Stimulated activated CD8-positive, alpha-beta memory T cell treated with anti-CD3 and anti-CD28 coated beads, Interleukin-4, amount 100 ng/mL, for 4 hours (primary cell): ENCODE measurements at places on chromosomes 1 and 21.
A peak's percentile ranks its signal among the peaks of the same experiment; 100 is the strongest.

GRCh38 chr1:30525971-30526651 is 197.3 kb downstream of the MATN1 start:
- DNase-seq, result no peak

- no peak for DNase-seq
Measured at GRCh38 chr1:241343956-241344355, 13.0 kb downstream of the RGS7 start.

- no peak for DNase-seq
Measured at GRCh38 chr1:35725596-35725995, 6.9 kb upstream of the C1orf216 start.

DNA sequence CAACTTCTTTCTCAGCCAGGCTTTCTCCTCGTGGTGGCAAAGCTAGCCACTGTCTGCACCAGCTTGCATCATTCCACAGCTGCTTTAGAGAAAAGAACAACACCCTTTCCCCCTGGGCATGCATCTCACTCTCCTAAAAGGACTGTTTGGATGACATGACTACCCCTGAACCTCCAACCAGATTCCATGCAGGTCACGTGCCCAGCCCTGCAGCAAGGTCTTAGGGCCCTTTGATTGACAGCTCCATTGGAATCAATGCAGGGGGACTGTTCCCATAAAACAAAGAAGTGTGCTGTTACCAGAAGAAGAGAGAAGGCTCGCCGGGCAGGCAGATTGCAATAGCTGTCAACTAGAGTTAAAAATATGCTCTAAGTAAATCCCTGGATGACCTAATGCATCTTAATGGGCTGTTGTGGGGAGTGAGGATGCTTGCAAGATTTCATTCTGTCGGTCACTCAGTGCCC is 24.4 kb downstream of the KCNA2 start:
- DNase-seq, result no peak

- no peak for DNase-seq
Measured at GRCh38 chr1:175499595-175500382, 243.6 kb downstream of the TNR start.

GRCh38 chr1:202063093-202063492 is 52.7 kb downstream of the ELF3 start:
- DNase-seq, result no peak

- DNase-seq, result no peak
Measured at GRCh38 chr1:173444757-173445156, 32.4 kb upstream of the PRDX6 start.

GRCh38 chr1:201061049-201061448 is 37.5 kb upstream of the KIF21B start:
- no peak for DNase-seq

DNA sequence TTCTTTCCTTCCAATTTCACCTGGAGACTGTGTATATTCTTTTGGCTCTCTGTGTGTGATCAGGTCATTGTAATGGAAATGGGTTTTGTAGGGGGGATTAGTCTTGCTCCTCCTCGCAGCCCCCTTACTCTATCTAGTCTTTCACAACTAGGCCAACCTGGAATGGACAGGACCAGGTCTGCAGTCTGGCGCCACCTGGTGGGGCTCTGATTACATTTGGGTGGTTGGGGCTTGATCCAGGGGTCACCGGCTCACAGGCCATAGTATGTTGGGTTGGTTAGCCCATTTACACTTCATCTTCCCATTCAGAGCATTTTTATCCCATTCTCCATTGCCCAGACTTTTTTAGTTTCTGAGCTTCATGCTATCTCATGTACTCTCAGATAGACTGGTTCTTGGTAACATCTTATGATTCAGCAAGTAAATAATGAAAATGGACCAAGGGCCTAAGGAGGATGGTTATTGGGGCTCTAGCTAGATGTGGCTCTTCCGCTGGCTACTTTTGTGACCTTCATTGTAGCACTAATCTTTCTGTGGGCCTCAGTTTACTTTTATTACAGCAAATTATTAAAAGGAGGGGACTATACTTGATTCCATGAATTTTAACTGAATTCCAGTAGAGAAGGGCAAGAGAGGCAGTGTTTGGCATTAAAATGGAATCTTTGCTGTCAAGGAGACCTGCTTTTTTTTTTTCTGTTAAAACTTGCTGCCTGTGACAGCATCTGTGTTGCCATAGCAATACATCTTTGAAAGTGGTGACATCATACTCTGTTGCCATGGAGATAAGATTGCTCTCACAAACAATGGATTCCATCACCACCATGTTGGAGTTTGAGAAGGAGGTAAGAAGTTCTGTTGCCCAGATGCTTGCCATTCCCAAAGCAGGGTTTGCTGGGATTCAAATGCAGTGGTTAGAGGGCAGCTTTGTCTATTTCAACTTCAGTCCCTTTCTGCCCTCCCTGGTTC is 150.1 kb downstream of the PLXNA2 start:
- DNase-seq, result peak; percentile 20

GRCh38 chr1:14689996-14690615 is 91.6 kb downstream of the KAZN start:
- no peak for DNase-seq

DNA sequence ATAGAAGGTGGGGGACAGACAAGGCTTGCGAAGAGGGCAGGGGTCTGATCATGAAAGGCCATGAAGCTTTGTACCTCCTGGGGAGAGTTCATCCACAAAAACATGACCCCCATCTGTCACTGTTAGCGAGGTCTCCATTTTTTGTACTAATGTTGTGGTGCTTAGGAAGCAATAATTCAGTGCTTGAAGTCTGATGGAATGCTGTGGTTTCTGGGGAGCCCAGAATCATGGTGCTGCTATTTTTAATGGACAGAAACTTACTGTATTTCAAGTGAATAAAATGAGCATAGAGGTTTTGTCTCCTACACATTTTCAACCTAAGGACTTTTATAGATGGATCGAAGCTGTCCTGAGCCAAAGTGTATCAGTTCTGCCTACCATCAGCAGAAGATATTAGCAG is 28.2 kb upstream of the RGL1 start:
- DNase-seq, result no peak

DNA sequence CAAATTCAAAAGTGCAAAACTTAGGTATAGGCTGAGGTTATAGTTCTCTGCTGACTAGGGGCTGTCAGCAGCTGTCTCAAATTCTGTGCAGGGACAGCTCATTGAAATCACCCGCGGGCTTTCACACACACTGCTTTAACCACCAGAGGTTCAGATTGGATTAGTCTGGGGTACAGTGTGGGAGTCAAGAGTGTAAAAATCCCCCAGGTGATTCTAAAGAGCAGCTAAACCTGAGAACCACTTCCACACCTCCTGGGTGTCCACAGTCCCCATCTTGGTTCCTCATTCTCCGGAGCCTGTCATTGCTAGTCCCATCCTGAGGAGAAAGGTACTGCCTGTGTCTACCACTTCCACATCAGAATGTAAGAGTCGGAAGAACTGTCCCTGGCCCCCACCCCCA is 9.9 kb upstream of the TDRD10 start:
- no peak for DNase-seq

- no peak for DNase-seq
Measured at GRCh38 chr1:87150143-87150542, 178.5 kb upstream of the LMO4 start.

DNA sequence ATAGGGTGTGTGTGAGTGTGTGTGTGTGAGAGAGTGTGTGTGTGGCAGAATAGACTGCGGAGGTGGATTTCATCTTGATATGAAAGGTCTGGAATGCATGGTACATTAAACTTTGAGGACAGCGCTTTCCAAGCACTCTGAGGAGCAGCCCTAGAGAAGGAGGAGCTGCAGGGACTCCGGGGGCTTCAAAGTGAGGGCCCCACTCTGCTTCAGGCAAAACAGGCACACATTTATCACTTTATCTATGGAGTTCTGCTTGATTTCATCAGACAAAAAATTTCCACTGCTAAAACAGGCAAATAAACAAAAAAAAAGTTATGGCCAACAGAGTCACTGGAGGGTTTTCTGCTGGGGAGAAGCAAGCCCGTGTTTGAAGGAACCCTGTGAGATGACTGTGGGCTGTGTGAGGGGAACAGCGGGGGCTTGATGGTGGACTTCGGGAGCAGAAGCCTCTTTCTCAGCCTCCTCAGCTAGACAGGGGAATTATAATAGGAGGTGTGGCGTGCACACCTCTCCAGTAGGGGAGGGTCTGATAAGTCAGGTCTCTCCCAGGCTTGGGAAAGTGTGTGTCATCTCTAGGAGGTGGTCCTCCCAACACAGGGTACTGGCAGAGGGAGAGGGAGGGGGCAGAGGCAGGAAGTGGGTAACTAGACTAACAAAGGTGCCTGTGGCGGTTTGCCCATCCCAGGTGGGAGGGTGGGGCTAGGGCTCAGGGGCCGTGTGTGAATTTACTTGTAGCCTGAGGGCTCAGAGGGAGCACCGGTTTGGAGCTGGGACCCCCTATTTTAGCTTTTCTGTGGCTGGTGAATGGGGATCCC is 18.3 kb upstream of the HDAC1 start:
- peak; percentile 82 for DNase-seq

- DNase-seq, result no peak
Measured at GRCh38 chr1:50976890-50977574, 7.0 kb downstream of the CDKN2C start.

GRCh38 chr1:169601096-169601881 is 15.0 kb upstream of the F5 start:
- DNase-seq, result no peak

DNA sequence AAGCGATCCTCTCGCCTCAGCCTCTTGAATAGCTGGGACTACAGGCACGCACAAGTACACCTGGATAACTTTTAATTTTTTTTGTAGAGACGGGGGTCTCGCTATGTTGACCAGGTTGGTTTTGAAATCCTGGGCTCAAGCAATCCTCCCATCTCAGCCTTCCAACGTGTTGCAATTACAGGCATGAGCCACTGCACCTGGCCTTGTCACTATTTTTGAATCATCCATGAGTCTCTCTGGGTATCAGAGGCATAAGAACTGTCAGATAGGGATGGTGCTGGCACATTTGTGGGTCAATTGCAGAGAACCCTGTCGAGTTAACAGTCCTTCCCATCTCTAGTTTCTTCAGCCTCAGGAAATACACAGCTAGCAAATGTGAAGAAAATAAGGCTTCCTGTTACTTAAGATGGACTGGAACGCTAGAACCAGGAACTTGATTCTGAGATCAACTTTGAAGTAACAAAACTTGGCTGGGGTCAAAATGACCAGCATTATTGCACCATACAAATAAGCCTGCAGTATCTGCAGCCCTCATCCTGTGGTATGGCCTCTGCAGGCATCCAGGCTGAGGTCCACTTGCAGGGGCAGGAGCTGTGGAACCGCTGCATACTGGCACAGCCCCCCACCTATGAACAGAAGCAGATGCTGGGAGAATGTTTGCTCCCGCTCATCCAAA is 124.3 kb upstream of the GADD45A start:
- no peak for DNase-seq

- no peak for DNase-seq
Measured at GRCh38 chr1:216459651-216460207, 36.5 kb upstream of the USH2A start.

DNA sequence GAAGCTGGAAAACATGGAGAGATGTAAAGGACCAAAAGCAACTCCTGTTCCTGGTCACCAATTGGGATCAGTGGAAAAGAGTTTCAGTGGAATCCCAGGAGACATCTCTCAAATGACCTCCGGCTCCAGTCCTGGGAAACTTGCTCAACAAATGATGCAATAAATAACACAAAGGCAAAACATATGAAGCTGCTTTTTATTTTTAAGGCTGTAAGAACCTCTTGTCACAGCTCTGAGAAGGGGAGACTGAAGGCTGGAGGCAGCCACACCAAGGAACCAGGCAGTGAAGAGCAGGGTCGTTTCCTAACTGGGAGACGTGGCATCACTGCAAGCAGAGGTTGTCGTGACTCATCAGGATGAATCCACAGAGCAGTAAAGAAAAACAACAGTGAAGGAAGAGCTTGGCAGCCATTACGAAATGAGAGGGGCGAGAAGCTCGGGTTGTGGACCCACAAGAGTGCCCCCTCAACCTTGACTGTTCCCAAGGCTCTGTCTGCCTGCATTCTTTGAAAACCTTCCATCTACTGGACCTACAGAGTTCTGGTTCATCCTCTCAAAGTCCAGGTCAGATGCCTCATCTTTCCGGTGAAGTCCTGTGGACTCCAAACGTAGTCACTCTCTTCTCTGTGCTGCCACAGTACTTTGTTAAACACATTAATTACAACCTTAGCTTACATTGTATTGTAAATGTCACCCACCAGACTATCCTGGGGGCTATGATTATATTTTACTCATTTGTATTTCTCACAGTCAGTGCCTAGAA is 32.1 kb downstream of the JAK1 start:
- DNase-seq, result no peak

DNA sequence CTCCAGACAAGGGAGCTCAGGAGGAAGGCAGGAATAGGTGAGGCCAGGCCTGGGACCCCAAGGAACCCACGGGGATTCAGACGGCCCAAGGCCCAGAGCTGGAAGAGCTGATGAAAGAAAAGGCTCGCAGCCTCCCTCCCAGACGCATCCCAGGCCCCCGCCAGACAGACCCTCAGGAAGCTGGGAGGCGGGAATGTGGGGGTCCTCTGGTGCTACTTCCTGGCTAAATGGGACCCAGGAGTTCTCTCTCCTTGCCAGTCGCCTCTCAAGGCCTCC is 430 bp downstream of the FBXO2 start:
- DNase-seq, result no peak

- no peak for DNase-seq
Measured at GRCh38 chr1:234440348-234440747, 38.6 kb downstream of the TARBP1 start.

DNA sequence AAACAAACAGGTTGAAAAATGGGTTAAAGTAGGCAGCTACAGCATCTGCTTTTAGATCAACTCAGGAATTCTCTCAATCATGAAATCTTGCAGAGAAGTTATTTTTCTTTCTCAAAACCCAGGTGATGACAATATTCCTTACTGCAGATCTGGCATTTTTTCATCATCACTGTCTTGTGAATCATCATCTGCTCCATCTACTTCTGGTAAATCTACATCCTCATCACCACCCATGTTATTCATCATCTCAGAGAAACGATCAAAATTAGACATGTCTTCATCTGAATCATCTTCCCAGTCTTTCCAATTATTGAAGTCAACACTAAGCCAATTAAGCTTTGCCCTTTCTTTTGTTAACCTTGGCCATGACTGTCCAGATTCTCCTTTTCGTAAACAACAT is 21.8 kb downstream of the GBP2 start:
- DNase-seq, result no peak

DNA sequence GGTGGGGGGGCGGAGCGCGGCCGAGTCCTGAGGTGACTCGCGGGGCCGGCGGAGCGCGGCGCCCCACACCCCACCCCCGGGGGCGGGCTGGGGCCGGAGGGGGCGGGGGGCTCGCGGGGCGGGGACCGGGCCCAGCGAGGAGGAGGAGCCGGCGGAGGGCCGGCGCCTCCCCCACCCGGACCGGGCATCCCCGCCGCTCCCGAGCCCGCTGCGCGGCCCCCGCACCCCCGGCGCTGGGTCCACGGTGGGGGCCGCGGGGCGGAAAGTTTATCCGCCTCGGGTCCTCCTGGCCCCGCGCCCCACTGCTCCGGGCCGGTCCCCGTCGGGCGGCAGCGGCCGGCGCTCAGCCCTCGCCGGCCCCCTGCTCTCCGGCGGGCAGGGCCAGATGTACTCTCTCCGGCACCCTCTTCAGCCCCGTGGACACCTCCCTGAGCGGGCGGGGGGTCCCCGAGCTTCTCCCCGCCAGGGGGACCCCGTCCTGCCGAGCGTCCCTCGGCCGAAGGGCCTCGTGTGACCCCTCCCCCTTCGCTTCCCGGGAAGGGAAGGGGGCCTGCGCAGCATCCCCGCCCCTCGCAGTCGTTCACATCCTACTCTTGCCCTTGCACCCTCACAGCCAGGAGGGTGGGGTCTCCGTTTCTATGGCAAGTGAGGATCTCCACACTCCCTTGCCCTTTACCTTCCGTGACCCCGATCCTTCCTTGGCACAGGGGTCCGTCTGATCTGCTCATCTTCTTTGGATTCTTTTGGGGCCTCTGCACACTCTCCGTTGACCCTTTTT is 663 bp downstream of the CAMTA1 start:
- peak; percentile 21 for DNase-seq
